Stimulated activated CD8-positive, alpha-beta memory T cell treated with anti-CD3 and anti-CD28 coated beads, Interleukin-12 subunit alpha, Interleukin-12 subunit beta, amount 100 ng/mL, for 4 hours (primary cell): ENCODE measurements at places on chromosomes 4 and X.

DNA sequence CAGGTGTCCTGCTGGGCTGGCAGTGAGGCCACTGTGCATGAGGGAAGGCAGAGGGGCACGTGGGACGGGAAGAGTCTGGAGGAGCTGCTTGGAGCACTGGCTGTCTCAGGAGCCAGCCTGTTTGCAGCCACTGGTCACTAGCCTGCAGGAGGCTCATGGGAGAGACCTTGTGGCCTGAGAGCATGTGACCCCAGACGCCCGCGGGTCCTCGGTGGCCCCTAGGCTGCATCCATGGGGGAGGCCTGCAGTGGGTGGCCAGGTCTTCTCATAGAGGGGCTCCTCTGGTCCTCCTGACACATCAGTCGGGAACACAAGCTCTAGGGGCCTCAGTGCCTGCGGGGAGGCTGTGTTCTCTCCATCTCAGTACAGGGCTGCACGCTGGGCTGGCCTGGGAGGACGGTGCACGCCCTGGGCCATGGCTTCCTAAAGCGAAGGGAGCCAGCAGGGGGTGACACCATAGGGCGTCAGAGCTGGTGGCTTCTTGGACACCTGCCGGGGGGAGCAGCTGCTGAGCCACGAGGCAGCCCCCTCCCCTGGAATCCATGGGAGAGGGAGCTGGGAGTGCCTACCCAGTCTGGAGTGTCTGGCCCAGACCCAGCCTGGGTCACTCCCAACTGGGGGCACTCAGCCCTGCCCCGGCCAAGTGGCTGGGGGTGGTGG, 12.3 kb downstream of the NAT8L start:
- no peak for DNase-seq

GRCh38 chrX:53071604-53072417, 10.4 kb upstream of the TSPYL2 start:
- no peak for DNase-seq

DNA sequence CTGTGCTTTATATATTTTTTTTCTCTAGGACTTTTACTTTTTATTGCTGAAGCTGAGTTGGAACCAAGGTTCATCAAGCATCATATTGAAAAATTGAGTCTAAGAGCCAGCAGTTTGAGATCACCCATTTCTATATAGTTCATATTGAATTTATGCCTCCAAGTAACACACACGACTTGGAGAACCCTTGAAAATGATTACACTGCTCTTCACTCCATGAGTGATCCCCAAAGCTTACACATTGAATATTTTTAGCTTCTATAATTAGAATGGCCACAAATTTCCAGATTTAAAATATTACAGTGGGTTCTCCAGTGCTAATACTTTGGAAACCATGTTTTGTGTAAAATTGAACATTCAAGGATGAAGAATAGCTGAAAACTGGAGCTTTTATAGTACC, 144.4 kb upstream of the SLC4A4 start:
- no peak for DNase-seq

DNA sequence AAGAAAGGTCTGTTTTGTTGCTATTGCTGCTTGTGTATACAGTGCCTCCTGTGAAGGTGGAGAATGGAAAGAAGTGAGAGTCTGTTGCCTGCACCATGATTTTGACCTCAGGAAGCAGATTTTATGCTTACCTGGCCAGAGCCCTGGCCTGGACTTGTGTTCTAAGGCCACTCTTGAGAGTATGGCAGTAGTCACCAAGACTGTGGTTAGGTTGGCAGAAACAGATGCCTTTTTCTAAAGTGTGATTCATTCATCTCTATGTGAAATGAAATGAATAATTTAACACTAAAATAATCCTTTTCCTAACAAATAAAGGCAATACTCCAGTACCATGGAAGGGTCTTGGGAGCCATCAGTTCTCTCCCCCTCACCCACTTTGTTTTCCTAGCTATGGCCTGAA, 161.8 kb downstream of the DCLK2 start:
- DNase-seq = no peak

DNA sequence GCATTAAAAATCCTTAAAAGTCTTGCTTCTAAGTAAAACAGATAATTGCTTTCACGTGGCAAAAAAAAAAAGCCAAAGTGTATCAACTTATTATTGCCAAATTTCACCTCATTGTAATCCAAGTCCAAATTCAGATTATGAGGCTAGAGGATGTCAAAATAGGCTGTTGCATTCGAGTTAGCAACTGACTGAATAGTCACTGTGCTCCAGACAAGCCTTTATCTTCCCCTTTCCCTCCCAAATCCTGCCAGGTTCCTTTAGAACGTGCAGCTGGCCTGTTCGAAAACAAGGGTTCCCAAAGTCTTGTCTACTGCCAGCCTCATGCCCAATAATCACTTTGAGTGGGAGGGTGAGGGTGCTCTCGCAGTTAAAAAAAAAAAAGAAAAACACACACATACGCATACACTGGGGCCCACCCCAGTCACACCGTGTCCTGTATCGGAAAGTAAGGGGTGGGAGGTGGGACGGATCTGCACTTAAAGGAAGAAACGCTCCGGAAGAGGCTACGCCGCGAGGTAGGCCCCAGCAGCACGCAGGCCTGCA, 603 bp downstream of the MAD2L1 start:
- DNase-seq = no peak

- no peak for DNase-seq
These were observed 146.7 kb downstream of the COL25A1 start for GRCh38 chr4:109155682-109156283.

- DNase-seq = no peak
These were observed 23.2 kb downstream of the SMIM43 start for GRCh38 chr4:121741751-121742150.

- no peak for DNase-seq
These were observed 598.2 kb upstream of the BOD1L1 start for GRCh38 chr4:14225688-14226207.

DNA sequence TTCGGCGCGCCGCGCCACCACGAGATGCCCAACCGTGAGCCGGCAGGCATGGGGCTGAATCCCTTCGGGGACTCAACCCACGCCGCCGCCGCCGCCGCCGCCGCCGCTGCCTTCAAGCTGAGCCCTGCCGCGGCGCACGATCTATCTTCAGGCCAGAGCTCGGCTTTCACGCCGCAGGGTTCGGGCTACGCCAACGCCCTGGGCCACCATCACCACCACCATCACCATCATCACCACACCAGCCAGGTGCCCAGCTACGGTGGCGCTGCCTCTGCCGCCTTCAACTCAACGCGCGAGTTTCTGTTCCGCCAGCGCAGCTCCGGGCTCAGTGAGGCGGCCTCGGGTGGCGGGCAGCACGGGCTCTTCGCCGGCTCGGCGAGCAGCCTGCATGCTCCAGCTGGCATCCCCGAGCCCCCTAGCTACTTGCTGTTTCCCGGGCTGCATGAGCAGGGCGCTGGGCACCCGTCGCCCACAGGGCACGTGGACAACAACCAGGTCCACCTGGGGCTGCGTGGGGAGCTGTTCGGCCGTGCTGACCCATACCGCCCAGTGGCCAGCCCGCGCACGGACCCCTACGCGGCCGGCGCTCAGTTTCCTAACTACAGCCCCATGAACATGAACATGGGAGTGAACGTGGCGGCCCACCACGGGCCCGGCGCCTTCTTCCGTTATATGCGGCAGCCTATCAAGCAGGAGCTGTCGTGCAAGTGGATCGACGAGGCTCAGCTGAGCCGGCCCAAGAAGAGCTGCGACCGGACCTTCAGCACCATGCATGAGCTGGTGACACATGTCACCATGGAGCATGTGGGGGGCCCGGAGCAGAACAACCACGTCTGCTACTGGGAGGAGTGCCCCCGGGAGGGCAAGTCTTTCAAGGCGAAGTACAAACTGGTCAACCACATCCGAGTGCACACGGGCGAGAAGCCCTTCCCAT, 1.1 kb downstream of the ZIC3 start:
- DNase-seq = no peak

GRCh38 chr4:139266583-139267257, 13.3 kb downstream of the MGARP start:
- peak; percentile 48 for DNase-seq

GRCh38 chrX:12895866-12896265, 10.6 kb upstream of the TLR8 start:
- no peak for DNase-seq

GRCh38 chr4:86296865-86297264, 63.0 kb downstream of the MAPK10 start:
- no peak for DNase-seq

GRCh38 chr4:78720994-78721677, 55.0 kb upstream of the BMP2K start:
- DNase-seq = no peak

- DNase-seq = no peak
These were observed 32.7 kb downstream of the MFAP3L start for GRCh38 chr4:169993531-169993930.

DNA sequence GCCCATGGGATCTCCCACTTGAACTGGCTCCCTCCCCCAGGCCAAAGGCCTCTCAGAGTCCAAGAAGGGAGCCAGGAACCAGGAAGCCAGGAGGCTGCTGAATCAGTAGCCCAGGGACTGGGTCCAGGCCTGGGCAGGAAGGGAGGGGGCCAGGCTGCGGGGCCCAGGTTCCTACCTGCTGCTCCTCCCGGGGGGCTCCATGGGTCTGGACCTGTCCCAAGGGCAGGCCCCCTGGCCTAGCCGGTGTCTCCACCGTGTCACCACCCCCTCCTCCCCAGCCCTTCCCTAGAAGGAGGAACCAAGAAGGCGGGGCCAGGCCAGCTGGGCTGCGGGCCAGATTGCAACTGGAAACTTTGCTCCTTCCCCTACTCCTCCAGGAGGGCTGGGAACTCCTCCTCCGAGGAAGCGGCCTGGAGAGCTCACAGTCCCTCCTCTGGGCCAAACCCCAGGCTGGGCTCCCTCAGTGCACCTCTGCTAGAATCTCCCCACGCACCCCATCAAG, at the start of gene IQSEC2:
TSS of gene IQSEC2 (minus strand) at position 264 of the 502 bp plus-strand sequence.
- no peak for DNase-seq

DNA sequence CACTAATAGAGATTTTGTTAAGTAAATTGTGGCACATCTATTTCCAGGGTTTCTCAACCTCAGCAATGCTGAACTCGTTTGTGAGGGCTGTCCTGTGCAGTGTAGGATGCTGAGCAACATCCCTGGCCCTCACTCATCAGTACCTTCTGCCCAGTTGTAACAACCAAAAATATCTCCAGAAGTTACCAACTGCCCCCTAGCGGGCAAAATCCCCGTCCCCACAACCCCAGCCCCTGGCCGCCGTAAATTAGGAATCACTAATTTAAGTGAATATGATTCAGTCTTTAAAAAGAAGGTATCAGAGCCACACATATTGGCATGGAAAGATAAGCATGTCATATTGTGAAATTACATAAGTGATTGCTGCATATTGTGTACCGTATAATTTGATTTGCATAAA, 123.4 kb downstream of the ASB9 start:
- no peak for DNase-seq

- DNase-seq = no peak
These were observed 71.9 kb downstream of the MAGEB17 start for GRCh38 chrX:16239211-16239610.

DNA sequence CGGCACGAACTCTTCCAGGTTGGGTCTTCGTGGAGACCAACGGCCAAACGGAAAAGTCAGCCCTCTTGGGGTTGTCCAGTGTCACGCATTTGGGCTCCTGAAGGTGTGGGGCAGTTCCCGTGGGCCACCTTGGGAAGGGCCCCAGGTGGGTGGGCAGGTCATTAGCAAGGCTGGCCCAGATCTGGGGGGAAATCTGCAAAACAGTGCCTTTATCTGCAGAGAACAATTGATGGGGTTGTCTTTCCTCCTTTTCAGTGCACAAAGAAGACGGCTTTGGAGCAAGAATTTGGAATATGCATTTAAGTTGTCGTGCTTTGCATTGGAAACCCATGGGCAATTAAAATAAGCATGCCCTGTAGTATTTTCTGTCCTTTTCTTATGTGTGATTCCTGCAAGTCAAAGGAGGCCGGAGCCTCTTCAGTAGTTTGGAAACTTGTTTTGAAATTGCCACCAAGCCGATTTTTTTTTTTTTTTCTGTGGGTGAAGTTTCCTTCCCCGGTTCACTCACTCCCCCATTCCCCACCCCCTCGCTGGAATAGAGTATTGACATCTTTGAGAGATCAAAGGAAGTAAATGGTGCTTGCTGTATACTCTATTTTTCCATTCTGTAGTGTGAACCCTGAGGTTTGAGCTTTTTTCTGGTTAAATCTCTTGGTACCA, 9.8 kb downstream of the ZIC3 start:
- no peak for DNase-seq

GRCh38 chrX:71618787-71619186, 476 bp upstream of the CXCR3 start:
- no peak for DNase-seq

DNA sequence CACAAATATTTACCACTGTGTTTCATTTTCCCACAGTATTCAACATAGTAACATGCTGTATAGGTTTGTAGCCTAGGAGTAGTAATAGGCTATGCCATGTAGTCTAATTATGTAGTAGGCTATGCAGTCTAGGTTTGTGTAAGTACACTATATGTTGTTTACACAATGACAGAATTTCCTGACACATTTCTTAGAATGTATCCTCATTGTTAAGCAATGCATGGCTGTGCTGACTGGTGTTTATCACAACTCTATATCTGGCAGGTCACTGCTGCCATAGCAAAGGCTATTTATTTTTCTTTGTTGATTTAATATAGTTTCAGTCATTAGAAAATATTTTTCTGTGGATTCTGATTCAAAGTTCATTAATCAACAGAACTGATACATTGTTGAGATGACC, 108.3 kb upstream of the TEX13A start:
- DNase-seq = no peak

- DNase-seq = no peak
These were observed 419.4 kb downstream of the ADGRL3 start for GRCh38 chr4:61619528-61619927.

DNA sequence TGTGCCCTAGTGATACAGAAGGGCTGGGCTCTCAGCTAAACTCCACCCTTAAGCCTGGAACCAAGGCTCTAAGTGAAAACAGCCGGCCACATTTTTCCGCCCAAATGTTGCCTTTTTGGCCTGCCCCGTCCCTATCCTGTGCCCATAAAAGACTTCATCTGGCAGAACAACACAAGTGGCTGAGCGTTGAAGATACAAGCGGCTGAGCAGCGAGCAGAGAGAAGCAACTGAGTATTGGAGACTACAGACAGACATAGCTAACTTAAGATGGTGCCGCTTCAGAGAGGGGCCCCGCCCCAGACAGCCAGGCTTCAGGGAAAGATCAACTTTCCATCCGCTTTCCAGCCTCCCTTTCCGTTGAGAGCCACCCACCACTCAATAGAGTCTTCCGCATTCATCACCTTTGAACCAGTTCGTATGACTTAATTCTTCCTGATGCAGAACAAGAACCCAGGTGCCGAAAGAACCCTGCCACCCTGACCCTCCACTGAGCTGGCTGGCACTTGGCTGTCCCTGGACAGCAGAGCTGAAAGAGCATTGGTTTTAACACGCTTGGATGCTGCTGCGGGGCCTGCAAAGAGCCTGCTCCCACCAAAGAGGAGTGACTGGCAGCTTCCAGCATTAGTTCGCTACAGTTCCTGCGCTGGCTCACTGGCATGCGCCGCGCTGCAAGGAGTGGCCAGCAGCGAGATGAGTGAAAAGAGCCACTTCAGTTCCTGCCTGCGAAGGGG, 853.2 kb upstream of the INTU start:
- DNase-seq = no peak
